Astrocyte of the hippocampus (primary cell): ENCODE measurements at places on chromosomes 11 and 22.

DNA sequence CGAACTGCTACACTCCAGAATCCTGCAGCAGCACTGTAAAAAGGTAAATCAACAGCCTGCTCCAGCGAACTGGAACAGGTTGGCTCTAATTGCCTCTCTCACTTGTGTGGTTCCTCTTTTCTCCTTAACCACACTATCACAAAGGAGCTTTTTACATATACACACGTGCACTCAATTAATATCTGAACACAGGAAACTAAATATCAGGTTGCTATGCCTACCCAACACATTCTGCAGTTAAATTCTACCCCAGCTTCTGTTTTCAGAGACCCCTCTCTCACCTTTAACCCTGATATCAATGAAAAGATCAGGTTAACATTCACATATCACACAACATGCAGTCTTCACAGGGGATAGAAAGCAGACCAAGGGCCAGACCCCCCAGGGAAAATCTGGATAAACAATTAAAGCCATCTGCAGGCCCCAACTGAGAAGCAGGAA lies 11.0 kb downstream of the RBFOX2 start:
- no peak for DNase-seq

- peak; percentile 26 for DNase-seq
Measured at GRCh38 chr11:74380746-74381439, 17.3 kb downstream of the PGM2L1 start.

DNA sequence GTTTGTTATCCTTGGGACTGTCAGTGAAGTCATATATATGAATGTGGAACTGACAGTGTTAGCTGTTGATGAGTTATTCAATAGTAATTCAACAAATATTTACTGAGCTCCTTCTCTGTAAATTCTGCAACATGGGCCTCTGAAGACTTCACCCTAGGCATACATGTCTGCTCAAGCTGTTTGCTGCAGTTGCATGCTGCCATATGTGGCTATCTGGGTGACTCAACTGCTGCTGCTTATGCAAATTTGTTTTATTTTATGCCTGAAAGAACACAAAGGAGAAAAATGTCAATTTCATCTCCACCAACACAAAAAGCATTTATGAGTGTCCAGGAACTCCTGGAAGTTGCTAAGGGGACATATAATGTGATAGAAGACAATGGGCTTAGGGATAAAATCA lies 417.6 kb downstream of the AASDHPPT start:
- DNase-seq: peak; percentile 54

DNA sequence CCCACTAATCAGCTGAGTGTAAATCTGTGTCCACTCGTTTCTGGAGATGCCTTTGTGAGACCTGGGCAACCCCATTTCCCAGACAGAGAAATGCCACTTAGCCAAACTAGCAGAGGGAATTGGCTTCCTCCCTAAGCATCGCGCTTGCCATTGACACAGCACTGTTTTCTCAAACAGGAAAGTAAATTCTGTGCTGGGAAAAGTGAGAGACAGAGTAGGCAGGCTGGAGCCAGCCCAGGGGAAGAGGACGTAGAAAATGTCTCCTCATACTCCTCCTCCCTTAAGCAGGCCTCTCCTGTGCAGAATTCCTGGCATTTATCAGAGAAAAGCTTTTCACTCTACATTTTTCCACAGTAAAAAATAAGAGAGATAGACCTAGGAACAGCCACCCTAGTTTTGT lies 99.1 kb upstream of the AMOTL1 start:
- no peak for DNase-seq

DNA sequence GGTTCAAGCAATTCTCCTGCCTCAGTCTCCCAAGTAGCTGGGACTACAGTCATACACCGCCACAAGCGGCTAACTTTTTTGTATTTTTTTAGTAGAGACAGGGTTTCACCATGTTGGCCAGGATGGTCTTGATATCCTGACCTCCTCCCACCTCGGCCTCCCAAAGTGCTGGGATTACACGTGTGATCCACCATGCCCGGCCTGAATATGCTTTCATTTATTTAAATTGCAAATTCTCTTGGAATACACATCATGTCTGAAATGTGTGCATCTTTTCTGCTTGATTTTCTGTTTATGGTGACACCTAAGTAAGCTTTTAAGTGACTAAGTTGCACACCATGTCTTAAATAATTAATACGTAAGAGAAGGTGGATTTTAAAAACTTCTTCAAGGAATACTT lies 31.7 kb downstream of the IZUMO1R start:
- DNase-seq: no peak

DNA sequence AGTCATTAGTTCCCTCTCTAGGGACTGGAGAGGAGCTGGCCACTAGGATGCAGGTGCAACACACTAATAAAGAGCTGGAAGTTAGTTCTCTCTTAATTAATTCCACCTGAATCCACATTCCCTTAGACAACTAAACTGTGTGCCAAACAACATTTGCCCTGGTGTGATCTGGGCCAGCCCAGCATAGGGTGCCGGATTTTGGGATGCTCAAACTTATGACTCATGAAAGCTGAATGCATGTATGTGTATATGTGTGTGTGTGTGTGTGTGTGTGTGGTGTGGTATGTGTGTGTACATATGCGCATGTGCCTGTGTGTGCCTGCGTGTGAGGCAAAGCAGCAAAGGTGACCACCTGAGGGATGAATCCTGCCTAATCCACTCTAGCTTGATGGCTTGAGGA lies 110.7 kb downstream of the EHF start:
- no peak for DNase-seq

DNA sequence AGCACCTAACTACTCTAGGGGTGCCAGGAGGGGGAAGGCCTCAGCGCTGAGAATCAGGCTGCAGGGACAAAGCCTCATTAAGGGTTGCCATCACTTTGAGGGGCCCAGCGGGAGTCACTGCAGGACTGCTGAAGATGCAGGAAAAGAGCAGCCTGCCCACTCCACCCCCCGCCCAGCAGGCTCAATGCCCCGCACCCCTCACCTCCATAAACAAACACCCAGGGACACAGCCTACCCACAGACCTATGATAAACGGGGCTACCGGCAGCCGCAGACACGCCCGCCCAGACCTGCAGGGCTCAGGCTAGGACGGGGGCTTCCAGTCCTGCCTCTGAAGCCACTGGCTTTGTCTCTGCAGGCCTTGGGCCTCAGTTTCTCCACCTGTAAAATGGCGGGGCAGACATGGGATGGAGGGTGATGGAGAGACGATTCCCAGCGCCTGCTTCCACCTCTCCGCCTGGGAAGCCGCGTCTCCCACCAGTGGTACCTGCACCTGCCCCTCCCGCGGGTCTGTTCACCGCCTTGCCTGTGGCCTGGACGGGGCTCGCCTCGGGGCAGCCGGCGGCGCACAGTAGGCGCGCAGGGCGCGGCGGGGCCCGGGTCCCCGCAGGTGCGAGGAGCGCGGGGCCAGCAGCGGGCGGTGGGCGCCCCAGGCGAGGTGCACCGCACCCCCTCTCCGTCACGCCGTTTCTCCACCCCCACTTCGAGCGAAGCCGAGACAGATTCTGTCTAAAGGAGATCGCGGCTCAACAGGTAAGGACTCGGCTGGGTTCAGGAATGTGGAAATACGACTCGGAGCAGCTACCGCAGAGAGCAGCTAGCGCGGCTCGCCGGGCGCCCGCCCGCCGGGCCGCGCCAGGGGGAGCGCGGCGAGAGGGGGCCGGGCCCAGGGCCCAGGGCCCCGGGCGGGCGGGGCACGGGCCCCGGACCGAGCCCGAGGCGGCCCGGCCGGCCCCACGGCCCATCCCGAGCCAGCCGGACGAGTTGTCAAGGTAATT lies 1.5 kb downstream of the WNT7B start:
- no peak for DNase-seq

DNA sequence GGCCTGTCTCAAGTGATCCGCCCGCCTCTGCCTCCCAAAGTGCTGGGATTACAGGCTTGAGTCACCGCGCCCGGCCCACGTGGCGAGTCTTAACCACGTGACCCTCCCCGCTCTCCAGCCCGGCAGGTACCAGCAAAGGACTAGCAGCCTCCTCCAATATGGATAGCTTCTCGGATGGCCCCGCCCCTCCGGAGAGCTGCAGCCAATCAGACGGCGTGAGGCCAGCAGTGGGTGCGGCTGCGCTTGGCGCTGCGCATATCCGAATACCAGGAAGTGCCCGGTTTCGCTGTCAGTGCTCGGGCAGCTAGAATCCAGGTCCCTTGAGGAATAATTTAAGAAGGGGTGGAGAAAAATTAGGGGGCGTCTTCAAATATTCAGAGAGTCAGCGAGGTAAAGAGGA lies 14.7 kb upstream of the PISD start:
- DNase-seq: peak; percentile 95

DNA sequence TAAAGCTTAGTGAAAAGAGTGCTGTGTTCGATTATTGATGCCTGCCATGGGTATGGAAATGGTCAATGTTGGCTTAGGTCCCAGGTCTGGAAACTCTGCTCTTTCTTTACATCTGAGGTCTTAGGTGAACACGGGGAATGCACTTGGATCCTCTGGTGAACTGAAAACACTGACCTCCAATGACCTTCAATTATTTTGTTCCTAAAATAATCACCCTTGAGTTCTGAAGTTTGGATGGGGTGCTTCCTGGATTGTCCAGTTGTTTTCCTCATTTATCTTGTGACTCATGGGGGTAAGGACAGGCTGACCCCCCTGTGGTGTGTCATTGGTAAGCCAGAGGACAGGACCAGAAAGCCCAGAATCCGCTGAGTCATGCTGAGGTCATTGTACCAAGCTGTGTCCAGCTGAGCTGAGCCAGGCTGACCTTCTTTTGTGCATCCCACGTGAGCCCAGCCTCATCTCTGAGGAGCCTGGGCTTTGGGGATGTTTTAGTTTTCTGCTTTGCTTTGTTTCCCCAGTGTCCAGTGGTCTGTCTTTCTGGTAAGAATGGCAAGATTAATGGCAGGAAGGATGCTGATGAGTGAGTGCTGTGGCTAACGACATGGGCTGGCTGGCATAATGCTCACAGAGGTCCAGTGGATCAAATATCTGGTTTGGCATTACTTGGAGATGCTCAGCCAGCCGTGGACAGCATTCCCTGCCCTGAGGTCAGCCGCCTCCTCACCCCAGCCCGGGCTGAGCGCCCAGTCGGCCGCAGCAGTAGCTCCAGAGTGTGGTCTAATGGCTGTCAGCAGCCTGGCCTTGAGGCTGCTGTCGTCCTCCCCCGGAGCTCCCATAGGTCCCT lies 35.6 kb downstream of the AMPD3 start:
- DNase-seq: peak; percentile 93

- no peak for DNase-seq
Measured at GRCh38 chr22:46003271-46004091, 26.5 kb upstream of the WNT7B start.

DNA sequence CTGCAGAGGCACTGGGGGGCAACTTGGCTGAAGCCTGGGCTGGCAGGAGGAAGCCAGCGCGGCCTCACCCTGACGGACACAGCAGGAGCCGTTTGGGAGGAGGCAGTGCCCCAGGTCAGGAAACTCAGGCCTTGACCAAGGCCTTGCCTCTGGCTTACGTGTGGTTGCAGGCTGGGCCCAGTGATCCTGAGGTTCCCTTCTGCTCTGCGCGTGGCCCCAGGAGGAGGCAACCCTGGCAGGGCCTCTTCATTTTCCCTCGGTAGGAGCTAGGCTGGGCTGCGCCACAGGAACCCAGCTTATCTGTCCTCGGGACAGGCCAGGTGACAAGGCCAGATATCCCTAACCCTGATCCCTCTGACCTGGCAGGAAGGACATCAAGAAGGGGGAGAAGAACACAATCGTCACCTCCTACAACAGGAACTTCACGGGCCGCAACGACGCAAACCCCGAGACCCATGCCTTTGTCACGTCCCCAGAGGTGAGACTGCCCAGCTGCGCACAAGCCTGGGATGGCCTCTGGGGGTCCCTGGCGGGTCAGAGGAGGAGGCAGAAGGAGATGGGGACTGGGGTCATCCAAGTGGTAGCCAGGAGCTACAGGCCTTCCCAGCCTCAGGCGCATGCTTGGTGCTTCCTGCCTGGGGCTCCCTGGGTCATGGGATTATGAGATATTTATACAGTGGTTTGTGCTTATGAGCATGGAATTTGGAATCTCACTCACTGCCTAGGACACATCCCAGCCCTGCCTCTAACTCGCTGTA lies 20.6 kb downstream of the POLR3H start:
- DNase-seq: no peak

GRCh38 chr22:40377931-40378330 lies 7.5 kb downstream of the SGSM3 start:
- no peak for DNase-seq

- DNase-seq: no peak
Measured at GRCh38 chr11:79346021-79346420, 94.8 kb downstream of the TENM4 start.

DNA sequence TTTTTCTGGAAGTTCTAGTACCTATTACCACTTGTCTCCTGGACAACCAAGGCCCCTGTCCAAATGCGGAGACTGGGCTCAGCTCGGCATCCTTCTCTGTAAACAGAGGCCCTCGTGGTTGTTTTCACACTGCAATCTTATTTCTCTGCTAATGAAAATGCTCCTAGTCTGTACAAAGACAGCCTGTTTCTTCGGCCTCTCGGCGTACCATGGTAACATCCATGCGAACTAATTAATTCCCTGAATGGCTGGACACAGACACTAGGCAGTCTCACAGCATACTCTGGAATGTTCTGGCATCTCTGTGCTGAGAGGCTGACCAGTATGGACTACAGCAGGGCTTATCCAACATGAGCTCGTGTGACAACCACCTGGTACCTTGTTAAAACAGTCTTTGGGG lies 5.7 kb downstream of the POLR3H start:
- peak; percentile 43 for DNase-seq

DNA sequence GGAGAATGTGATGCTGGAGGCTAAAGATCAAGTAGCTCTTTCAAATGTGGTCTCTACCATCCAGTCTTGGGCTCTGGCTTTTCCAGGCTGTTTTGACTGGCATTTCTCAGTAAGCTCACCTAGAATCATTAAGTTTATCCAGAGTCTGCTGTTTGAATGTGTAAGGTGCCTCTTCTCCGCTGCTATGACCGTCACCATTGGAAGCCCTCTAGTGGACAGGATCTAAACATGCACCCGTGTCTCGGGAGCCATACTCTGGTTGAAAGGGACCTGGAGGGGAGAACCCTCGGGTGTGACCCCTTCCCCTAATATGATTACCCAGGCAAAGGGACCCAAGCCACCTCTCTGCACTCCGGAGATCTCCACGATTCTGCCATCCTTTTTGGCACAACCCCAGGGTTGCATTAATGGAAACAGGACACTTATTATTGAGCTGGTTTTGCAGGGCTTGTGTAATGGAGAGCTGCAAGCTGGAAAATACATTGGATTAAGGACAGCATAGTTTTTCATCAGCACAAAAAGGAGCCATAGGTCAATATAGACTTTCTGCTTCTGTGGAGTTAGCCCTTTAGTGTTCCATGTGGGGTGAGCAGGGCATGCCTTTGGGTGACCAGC lies 191.0 kb upstream of the LARGE1 start:
- peak; percentile 36 for DNase-seq

DNA sequence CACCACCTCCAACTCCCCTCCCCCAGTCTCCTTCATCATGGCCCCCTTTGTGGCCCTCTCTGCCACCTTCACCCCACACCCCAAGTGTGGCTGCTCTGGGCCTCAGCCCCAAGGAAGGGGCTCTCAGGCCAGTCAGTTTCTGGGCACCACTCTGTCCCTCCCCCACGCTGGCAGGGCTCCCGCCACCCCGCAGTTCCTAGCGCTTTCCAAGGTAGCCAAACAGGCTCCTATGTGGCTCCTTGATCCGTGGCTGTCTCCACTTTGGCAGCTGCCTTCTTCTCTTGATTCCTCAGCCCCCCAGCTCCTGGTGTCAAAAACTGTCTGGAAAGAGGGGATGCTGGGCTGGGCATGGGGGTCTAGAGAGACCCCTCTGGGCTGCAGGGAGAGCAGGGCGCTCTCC lies 10.4 kb upstream of the CACNA1I start:
- no peak for DNase-seq

- DNase-seq: peak; percentile 49
Measured at GRCh38 chr11:76512851-76513653, 68.2 kb downstream of the EMSY start.
